ENCODE measurements at places on chromosomes 4 and X.

- DNase-seq, result no peak
These were observed 30.8 kb upstream of the GPR78 start for GRCh38 chr4:8549352-8549931.

- DNase-seq, result no peak
These were observed 78.2 kb upstream of the MYOZ2 start for GRCh38 chr4:119057417-119057816.

DNA sequence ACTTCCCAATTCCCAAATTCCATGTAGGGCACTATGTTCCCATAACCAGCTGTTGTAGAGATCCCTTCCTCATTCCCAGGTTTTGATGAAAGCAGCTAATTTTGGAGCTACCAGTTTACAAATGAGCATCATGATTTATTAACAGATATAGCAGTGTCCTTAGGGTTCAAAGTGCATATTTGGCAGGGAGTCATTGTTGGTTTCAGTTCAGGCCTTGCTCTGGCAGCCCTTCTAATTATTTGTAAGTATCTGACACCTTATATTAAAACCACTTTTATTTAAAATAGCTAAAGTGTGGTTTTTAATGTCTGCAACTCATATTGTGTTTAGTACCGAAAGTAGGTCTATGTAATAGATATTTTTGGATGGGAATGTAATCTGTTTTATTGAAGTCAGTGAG lies 518.5 kb downstream of the TLL1 start:
- no peak for DNase-seq

DNA sequence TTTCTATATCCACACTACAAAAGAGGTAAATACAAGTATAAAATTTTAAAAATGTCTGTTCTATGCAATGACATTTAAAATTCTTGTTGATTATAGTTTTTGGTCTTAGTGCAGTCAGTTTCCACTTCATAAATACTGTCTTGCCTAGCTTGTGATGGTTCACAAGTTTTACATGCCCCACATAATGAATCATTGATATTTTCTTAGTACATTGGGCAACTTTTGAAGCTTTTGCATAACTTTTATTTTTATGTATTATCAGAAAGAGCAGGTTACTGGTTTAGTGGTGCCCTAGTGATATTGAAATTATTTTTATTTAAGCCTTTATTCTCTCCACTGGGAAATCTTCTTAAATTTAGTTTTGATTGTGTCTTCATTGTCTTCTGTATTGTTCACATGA lies 388.0 kb downstream of the CCSER1 start:
- no peak for DNase-seq

GRCh38 chrX:73913580-73913979 lies 350.6 kb downstream of the CHIC1 start:
- DNase-seq, result no peak

DNA sequence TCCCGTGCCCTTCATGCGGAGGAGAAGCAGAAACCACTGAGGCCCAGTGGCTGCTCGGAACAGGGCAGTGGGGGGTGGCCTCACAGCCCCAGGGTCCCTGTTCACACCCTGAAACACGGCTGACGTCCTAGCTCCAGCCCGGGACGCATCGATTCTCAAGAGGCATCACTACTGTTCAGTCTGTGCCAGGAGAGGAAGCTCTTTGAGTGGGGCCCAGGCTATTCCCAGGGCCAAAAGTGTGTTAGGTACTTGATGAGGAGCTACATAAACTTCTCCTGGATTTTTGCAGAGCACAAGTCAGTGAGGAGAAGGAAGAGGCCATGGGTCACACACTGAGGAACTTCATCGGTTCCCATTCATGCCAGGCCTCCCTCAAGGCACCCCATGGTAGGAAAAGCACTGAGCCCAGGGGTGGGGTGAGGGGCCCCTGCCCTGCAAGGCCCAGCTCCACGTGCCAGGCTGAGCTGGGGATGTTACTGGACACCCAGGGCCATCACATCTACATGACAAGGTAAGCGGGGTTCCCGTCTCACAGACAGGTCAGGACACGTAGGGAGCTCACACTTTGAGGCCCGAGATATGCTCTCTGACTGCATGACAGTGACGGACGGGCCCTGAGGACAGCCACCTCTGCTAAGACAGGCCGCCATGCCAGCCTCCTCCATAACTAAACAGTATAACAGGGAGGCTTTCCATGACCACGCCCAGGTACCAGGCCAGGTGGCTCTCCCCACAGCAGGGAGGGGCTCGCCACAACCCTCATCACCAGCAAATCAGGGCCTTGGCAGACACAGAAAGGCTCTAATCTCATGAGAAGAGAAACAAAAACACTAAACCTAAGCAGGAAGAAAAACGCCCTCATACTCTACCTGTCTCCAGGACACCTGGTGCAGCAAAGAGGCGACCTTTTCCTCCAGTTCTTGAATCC lies 12.4 kb downstream of the TNIP2 start:
- DNase-seq, result no peak

GRCh38 chrX:7759830-7760229 lies 83.1 kb upstream of the VCX start:
- no peak for DNase-seq

DNA sequence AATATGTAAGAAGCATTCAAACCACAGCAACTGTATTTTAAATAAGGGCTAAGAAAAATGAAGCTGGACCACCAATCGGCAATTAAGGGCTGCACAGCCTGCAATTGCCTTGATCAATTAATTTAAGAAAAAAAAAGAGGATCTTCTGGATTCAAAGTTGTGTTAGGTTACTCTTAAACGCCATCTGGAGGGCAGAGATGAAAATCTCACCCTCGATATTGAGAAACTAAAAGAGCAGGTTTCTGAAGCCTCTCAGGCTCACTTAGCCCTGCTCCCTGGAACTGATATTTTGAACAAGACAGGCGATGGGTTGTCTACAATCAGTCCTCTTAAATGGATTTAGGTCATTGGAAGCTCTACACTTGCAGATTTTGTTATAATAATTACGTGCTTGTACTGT lies 579.4 kb downstream of the GRXCR1 start:
- DNase-seq, result no peak

- no peak for DNase-seq
These were observed 201.7 kb downstream of the NLGN4X start for GRCh38 chrX:6026980-6027379.

DNA sequence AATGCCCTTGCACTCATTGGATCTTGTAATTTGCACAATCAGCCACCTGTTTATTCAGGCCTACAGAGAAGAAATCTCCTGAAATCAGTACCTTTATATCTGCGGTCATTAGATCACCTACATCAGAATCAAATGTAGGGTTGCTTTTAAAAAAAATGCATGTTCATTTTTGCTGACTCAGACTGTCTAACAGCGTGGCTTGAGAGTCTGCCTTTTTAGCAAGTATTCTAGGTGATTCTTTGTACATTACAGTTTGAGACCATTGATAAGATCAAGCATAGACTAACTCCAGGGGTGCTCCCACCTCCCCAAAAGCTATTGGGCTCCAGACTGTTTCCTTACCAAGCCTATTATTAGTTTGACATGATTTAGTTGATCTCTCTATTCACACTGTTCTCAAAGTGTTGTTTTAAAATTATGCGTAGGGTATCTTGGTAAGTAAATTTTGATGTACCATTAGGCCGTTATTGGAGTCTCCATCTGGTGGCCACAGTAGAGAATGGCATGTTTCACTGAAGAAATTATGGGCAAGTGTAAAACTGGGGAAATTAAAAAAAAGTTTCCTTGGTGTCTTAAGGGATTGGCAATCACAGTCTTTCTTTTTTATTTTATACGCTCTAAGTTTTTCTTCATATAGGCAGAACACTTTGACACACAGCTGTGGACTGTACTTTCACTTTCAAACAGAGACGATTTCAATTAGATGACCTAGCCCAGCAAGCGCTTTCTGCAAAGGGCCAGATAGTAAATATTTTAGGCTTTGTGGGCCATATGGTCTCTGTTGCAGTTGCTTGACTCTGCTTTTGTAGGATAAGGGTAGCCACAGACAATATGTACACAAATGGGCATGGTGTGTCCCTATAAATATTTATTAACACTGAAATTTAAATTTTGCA lies 33.7 kb upstream of the MSL3 start:
- peak; percentile 7 for DNase-seq

- no peak for DNase-seq
These were observed 29.7 kb downstream of the NEK1 start for GRCh38 chr4:169582706-169583105.

DNA sequence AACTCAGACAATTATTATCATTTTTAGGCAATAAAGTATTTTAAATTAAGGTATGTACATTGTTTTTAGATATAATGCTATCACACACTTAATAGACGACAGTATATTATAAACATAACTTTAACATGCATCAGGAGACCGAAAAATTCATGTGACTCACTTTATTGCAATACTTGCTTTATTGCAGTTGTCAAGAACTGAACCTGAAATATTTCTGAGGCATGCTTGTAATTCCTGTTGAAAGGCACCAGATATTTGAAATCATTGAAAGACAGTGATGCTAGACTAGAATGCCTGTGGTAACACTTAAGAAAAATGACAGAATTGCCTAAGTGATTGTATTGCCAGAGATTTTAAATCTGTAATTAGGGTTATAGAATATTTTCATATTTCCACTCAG lies 175.6 kb upstream of the MAGEB2 start:
- no peak for DNase-seq

GRCh38 chrX:131830400-131831184 lies 192.5 kb upstream of the STK26 start:
- DNase-seq, result peak; percentile 55

- DNase-seq, result no peak
These were observed 3.1 kb downstream of the POU3F4 start for GRCh38 chrX:83511208-83511607.

GRCh38 chr4:37758226-37758625 lies 68.3 kb upstream of the PGM2 start:
- DNase-seq, result no peak

- DNase-seq, result no peak
These were observed 14.2 kb upstream of the TIMM8A start for GRCh38 chrX:101362757-101363156.

DNA sequence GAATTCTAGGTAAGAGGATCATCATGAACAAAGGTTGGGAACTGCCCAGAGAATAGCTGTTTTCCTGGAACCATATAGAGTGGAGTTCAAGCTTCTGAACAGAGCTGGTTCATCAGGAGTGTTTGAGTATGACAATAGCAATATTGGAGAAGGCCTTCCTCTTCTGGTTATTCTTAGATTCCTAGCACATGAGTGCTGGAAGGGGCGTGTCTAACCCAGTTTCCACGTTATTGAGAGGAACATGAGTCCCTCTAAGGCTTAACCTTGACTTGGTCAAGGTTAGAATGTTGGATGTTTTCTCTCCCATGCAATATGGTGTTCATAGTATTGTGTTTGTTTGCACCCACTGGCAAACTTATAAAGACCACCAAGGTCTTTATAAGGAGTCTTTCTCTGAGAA lies 101.3 kb downstream of the TSPAN7 start:
- DNase-seq, result no peak

- no peak for DNase-seq
These were observed 42.0 kb downstream of the SLC4A4 start for GRCh38 chr4:71380788-71381187.

DNA sequence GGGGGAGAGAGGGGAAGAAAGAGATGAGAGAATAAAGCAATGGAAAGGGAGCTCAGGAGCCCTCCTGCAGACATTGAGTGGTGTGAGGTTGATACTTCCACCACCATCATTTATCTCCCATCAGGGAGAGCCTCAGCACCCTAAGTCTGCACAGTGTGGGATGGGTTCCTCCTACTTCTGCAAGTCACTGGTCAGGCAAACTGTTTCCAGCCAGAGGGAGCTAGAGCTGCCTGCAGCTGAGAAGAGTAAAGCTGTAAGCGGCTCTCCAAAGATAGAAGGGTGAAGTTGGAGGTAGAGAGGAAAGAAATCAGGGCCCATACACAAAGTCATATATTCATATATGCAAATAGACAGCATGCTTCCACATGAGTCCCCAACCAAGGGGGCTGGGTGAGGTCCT lies 21.9 kb upstream of the ZNF81 start:
- DNase-seq, result no peak
